Panc1 (cell line): ENCODE measurements at places on chromosomes 1 and 21. TPM values are rescaled to one million over a fixed set of nuclear protein-coding genes. Genes with fewer than 3 reads are reported as not detected.

Gene TMEM269
- 0.13 TPM for total RNA-seq

Gene HSPA6
- 0.44 TPM for total RNA-seq

Gene TSPAN2
- not detected for total RNA-seq

Gene ADGRB2
- 34.8 TPM for total RNA-seq

Gene SDC3
- 36.1 TPM for total RNA-seq

Gene BNIPL
- total RNA-seq, result 0.46 TPM

Gene TMEM81
- 4.0 TPM for total RNA-seq

Gene CFHR3
- total RNA-seq, result not detected

Gene PYHIN1
- total RNA-seq, result not detected

Gene MIXL1
- total RNA-seq, result 0.69 TPM

Gene SELP
- total RNA-seq, result not detected
